SHP77 treated with DMSO at 0.1 percent for 48 hours (cell line): ENCODE measurements at places on chromosomes 1 and 21.

- peak; percentile 1 for DNase-seq
These were observed 554.6 kb upstream of the NCAM2 start for GRCh38 chr21:20443558-20444155.

DNA sequence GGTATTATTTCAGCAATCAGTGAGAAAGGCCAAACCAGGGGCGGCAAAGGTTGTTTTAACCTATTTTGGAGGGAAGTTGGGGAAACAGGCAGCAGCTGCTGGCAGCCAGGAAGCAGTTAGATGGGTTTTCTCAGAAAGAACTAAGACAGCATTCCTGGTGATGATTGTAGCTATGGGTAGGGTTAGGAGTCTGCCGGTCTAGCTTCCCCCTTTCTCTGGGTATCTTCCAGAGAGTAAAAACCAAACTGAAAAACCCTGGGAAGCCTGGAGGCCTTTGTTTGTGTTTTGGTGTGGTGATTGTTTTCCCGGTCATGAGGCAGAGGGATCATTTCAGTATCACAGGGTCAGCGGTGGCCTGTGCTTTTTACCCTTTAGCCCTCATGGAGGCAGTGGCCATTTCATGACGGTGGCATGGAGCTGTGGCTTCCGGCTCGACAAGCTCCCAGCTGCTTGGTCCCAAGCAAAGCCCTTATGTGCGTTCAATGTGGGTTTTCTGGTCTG is 19.5 kb upstream of the TNFRSF1B start:
- no peak for DNase-seq

GRCh38 chr1:40064797-40065499 is 24.4 kb downstream of the CAP1 start:
- no peak for DNase-seq

DNA sequence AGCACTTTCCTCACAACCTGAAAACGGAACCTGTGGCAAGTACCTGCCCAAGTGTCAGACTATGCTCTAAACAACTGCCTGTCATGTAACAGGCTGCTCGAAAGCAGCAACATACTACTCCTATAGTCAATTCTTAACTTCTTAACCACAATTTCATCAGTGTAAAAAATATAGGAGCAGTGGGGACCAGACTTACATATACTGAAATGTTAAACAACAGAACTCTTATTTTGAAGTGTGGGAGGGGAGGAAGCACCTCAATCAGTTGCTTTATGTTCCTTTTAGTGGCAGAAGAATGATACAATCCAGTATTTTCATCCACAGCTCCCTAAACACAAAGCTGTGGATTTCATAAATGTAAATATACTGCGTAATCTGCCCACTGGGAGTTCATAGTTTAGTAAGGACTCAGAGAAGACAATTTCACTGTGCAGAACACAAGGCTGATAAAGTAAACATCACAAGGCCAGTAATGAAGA is 44.2 kb downstream of the WLS start:
- no peak for DNase-seq

- no peak for DNase-seq
These were observed 99.6 kb downstream of the ZNF644 start for GRCh38 chr1:90922202-90922601.
